ENCODE measurements at places on chromosomes 12 and 14.

- no peak for DNase-seq
Observed at GRCh38 chr14:52117111-52117832, 48.4 kb upstream of the NID2 start.

DNA sequence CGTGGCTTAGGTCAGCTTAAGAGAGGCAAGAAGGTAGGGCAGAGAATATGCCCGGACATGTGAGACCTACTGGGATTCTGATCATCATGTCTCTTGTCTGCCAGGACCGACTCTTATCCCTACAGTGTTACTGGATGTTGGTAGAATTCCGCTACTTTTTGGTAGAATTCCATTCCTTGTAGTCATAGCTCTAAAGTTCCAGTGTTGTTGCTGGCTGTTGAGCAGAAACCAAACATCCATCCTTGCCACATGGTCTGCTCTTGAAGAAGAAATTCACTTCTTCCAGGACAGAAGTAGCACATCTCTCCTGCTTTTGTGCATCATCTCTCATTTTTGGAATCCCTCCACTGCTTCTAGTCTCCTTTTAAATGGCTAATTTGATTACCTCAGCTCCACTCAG lies 453.7 kb downstream of the RPL10L start:
- DNase-seq, result no peak

DNA sequence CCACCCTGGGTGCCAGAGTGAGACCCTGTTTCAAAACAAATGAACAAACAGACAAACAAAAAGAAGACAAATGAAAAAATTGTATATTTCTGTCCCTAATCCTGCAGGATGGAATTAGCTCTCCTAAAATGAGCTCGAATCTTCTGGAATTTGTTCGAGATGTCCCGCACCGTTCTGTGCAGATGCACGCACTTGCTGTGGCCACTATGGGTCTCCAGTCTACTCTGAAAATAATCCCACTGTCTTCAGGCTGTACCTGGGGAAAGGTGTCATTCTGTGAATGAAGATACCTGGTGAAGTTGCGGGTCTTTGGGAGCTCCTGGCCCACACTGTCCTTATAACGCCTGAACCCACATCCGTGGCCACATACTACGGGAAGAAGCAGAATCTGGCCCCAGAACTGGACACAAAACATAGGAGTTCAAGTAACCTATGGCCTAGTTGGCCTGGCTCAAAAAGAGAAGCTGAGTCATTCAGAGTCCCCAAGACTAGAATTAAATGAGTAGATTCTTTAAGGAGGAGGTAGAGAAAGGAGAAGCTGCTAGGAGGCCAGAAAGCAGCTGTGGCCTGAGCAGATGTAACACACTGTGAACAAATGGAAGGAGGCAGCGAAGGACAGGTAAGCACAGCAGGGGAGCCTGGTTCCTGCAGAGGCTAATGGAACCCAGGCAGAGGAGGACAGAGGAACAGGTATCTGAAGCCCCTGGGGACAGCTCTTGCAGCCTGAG lies 108.6 kb downstream of the FOXN3 start:
- DNase-seq, result no peak

DNA sequence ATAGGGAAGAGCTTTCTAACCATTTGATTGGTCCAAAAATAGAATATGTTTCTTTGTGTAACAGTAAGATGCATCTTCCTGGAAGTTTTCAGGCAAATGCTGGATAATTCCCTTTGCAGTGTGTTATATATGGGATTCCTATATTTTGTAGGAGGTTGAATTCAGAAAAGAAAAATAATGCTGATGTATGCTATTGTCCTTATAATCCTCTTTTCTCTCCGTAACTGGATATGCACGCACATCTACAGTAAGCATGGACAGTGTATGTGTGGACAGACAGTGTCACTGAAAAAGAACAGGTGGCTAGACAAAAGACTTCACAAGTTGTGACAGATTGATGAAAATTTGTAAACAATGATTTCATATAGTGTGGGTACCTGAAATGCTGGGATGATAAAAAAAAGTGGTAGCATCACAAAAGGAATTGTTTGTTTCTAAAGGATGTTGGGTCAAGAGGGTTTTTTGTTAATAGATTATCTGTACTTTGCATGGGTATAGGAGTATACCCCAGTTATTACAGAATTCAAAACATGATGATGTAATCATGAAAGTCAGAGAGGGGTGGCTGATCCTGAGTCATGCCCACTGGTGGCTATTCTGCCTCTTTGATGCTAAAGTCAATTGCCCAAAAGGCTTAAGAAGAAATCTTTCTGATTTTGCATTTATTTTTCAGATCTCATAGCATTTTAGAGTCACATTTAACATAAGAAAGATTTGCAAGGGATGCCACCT lies 160.7 kb upstream of the TMTC1 start:
- DNase-seq, result no peak

- DNase-seq, result no peak
Observed at GRCh38 chr14:104666981-104667380, 22.4 kb upstream of the INF2 start.

DNA sequence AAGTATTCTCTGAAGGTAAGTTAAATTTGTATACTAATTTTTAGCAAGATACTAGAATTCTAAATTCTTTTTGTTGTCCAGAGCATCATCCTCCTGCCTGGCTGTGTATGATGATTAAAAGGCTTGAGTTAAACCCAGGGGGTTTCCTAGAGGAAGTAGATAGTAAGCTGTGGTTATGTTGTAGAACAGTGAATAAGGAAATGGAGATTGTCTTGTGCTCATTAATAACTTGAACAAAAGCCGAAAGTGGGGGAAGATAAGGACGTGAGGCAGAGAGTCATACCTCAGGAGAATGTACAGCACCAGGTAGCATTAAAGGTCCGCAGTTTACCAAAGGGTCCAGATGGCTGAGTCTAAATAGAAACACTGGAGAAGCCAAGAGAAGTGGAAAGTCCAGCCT lies 42.0 kb downstream of the CKB start:
- DNase-seq, result no peak

All from renal cortical epithelial cell (primary cell).